ENCODE measurements at places on chromosomes 1 and 21. TPM values are rescaled to one million over a fixed set of nuclear protein-coding genes. Genes with fewer than 3 reads are reported as not detected.

DNA sequence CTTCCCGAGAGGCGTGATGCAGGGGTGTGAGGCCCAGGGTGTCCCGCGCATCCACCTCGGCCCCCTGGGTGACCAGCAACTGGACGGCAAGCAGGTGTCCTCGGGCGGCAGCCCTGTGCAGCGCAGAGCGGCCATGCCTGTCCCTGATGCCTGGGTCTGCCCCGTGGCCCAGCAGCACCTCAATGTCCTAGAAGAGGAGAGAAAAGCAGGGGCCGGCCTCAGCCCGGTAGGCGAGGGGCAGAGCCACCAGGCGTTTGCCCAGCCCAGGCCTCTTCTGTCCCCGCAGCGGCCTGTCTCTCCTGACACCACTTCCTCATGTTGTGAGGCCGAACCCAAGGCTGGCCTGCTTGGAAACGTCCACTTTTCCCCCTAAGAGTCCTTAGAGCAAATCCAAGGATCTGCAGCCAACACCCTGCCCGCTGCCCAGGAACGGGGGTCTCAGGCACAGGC lies 1.7 kb downstream of the ANKRD65 start:
- DNase-seq, result no peak

- DNase-seq, result no peak
Observed at GRCh38 chr1:218741852-218742251, 396.7 kb downstream of the TGFB2 start.

GADD45A gene
- 26.2 TPM for total RNA-seq

S100A12 gene
- total RNA-seq, result not detected

CFAP141 gene
- total RNA-seq, result not detected

GRCh38 chr1:26127235-26128163 lies 15.9 kb downstream of the PDIK1L start:
- no peak for DNase-seq

DNA sequence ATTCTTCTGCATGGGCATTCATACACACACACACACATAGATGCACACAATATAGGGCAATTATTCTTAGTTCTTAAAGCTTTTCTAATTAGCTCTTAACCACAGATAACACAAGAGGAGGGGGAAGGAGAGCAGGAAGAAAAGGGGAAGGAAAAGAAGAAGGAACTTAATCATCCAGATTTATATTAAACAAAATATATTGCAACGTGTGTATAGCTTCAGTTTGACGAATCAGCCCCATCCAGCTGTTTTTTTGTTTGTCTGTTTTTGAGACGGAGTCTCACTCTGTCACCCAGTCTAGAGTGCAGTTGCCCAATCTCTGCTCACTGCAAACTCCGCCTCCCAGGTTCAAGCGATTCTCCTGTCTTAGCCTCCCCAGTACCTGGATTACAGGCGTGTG lies 21.7 kb upstream of the ANKRD13C start:
- DNase-seq, result no peak

ZNF697 gene
- 0.22 TPM for total RNA-seq

ANXA9 gene
- total RNA-seq, result not detected

SLFNL1 gene
- 0.55 TPM for total RNA-seq

DNA sequence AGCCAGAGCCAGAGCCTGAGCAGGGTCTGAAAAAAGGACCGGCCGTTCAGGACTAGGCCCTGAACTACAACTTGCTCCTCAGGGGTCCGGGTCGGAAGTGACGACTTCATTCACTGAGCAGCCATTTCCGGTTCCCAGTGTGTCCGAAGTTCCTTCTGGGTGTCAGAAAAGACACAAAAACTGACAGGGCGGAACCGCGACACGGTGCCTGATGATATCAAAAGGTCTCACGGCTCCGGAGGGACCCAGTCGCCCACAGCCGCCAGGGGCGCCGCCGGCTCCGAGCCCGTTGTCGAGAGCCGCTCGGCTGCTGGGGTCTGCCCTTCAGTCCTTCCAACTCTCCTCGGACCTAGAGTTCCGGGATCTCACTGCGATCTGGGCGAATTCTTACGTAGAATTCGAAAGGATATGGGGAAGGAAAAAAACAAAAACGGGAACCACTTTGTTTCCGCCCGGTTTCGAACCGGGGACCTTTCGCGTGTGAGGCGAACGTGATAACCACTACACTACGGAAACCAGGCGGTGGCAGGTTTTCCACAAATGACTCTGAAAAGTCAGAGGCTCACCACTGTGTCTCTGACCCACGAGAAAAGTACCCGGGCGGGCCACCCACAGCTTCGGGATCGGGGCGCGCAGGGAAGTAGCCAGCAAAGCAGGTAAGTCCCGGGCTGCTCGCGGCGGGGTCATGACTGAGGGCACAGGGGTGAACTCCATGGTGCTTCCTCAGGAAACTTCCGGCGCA lies 31.8 kb upstream of the CFAP126 start:
- DNase-seq, result peak; percentile 90

TIAM1 gene
- total RNA-seq, result 23.7 TPM

- no peak for DNase-seq
Observed at GRCh38 chr1:150661156-150661555, 31.7 kb upstream of the ENSA start.

DNA sequence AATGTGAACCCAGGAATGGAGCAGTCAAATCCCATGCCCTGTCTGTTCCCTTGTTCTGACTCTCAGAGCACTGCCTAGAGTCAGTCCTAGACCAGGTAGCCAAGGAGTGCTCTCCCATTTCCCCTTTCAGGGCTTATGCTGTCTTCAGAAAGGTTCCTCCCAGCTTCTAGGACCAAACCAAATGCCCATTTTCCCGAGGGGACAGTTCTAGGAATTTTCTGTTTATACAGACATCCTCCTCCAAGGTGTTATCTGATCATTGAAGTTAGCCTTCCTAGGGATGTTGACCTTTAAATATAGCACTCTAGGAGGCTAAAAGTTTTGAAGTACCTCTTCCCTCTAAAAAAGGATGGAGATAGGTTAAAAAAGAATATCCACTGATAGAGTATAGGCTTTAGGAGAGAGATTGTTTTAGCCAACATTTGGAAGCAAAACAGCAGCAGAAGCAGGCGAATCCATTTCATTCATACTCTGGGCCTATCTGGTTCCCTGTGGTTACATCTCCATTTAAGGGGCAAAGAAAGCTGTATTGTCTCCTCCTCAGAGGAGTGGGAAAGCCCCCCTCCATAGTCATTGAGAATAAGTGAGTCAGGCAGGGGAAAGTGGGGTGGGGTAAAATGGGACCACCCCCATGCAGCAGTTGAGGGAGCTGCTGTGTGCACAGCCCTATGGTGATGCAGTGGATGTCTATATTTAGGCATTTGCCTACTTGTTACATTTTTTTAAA lies 126.5 kb downstream of the SPATA46 start:
- no peak for DNase-seq

GRCh38 chr1:34846265-34846664 lies 13.3 kb downstream of the SMIM12 start:
- no peak for DNase-seq

DNA sequence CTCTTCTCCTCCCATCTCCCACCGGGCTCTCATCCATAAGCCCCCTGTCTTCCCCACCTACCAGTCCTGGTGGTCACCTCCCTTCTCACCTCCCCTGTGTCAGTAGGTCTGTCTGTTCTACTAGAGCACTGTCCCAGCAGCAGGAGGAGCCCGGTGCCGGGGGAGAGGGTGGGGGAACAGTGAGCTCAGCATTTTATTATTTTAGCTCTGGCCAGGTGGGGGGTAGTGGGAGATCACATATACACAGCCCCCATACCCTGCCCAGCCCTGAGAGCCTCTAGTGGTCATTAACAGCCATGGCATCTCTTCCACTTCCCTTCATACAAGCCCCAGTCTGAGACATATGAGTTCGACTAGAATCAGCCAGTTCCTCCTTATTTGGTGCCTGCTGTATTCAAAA lies at the start of gene TMOD4:
Gene TMOD4 (minus strand): TSS at position 119 of the 400 bp plus-strand sequence. CDS start 1,106 bp downstream, outside the sequence.
- DNase-seq, result no peak

- no peak for DNase-seq
Observed at GRCh38 chr1:183433703-183434102, 15.5 kb upstream of the NMNAT2 start.

DNA sequence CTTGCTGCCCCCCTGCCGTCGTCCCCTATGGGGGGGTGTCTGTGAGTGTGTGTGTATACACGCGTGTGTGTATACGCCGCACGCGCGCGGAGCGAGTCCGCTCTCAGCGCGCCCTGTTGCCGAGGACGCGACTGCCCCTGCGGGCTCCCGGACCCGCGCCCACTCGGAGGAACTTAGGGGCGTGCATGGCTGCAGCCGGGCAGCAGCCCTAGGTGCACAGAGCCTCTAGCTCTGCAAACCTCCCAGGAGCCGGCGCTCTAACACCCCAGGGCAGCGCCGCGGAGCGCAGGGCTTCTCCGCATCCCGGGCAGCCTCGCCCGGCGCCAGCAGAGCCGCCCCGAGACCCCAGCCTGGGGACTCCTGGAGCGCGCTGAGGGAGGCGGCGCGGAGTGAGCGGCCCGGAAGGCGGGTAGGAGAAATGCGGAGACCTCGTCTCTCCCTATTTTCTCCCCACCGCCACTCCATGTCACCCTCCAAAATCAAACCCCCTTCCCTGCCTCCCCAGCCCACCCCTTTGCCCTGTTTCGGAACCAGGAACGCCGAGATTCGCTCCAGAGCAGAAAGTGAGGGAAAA lies 574 bp downstream of the ITPKB start:
- peak; percentile 70 for DNase-seq

- DNase-seq, result no peak
Observed at GRCh38 chr1:200892958-200893357, 1.7 kb upstream of the INAVA start.

ITLN1 gene
- not detected for total RNA-seq

DNA sequence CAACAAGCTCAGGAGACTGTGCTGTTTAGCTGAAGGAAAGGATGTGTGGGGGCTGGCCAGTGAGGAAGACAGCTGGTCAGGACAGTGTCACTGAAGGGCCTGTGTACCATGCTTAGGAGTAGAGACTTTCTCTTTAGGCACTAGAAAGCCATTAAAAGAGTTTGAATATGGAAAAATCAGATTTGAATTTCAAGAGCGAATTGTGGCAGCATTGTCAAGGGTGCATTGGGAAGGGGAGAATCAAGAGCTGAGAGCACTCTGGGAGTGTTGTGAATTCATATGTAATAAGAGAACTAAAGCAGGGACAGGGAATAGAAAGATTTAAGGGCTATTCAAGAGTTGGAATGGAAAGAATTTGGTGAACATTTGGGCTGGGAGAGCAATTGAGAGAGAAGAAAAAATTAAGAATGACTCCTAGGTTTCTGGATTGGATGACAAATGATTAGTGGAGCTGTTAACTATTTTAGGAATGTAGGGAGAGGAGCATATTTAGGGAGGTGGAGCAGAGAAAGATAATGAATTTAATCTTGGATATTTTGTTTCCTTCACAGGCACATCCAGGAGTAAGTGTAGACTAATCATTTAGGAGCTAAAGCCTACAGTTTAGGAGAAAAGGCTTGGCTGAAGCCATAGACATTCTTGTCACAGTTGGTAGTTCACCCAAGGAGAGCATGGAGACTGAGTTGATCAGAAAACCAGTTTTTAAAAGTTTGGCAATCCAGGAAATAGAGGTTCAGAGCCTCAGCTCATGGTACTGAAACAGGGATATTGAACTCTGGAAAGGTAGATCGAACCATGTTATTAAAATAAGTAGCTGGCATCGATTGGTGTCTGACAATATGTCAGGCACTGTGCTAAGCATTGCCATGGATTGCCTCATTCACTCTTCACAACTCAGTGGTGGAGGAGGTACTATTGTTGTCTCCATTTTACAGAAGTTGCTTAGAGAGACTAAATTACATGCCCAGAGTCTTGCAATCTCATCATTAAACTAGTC lies 23.1 kb upstream of the TOR3A start:
- no peak for DNase-seq

DNA sequence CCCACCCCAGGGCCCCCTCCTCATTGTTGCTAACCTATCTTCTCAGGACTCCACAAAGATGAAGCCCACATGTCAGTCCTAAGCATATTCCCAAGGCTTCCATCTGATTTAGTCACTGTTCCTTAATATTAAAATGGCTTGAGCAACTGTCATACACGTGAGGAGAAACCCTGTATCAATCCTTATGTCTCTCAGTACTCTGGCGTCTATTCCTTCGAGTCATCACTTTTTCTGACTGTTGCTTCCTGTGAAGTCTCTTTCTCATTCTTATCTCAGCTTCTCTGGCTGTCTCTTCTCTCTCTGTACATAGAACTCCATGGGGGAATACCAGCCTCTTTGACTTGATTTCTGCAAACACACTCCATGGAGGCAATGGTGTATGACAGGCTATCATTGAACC lies 98.4 kb downstream of the C4BPA start:
- no peak for DNase-seq

- DNase-seq, result no peak
Observed at GRCh38 chr21:21921410-21922232, 923.4 kb downstream of the NCAM2 start.

TNFRSF1B gene
- 215 TPM for total RNA-seq

DNA sequence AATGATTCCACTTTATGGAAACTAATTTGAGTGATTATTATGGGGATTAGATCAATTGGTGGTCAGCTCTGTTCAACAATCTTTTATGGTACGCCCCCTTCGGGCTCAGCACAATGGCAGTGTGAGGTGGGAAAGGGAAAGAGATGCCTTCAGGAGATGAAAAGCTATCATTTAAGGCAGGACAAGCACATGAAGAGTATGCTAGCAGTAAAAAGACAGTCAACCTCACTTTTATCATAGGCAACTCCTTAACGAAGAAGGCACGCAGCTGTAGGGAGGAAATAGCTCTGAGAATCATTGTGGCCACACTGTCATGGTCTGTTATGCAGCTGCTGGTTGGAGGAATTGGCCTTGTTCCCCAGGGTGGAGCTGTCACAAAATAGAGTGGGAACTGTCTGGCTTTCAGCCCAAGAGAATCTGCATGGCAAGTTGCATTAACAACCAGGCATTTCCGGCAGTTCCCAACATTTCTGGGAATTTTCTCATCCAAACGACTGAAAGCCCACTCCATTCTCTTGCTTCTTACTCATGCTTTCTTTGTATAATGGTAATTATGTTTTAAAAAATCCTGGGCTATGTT lies 54.4 kb upstream of the BCL10 start:
- DNase-seq, result no peak

TCEA3 gene
- total RNA-seq, result 20.4 TPM

CHIA gene
- not detected for total RNA-seq

GRCh38 chr21:36563341-36563926 lies 83.5 kb upstream of the CLDN14 start:
- DNase-seq, result no peak

GRCh38 chr1:155457266-155457665 lies 105.3 kb downstream of the ASH1L start:
- no peak for DNase-seq

PRDM15 gene
- 14.8 TPM for total RNA-seq

DNA sequence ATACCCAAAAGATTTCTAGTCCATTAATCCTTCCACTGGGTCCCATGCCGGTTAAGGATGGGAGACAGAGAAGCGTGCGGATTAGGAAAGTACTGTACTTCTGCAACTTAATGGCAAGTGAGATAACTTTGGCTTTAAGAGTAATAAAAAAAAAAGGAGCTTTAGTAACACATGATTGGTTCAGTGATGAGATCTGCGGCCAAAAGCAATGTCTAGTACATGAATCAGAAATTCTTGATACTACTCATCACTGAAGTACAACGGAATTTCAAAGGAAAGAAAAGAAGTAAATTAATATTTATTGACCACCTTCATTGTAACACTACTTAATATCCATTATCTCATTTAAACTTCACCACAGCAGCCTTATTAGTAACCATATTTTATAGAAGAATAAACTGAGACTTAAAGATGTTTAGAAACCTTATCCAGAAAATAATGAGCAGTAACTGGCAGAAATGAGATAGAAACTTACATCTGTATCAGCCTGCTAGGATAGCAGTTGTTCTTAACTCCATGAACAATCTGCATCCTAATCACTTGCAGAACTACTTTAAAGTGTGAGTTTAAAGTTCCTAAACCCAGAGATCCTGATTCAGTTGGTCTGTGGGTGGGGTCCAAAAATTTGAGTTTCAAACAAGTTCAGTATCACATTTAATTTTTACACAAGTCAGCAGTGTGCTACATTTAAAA lies 14.1 kb upstream of the NUF2 start:
- DNase-seq, result no peak

SPATA21 gene
- not detected for total RNA-seq
